ENCODE measurements at places on chromosomes 3 and 15.
A peak's percentile ranks its signal among the peaks of the same experiment; 100 is the strongest.

DNA sequence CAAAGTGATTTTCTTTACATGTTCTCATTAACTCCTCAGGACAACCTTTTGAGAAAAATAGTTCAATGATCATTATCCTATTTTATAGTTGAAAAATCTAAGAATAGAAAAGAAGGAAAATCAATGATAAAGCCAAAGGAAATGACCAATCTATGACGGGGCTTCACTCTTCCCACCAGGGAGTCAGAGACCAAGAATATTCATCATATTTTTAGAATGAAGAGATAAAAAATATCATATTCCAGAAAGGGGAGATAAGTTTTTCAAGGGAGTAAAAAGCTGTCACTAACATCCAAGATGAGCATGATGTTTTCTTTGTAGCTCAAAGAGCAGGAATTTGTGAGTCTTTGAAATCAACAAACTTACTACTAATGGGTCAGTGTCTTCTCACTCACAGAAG, 71.5 kb upstream of the LPP start:
- no peak for DNase-seq

- DNase-seq, result no peak
These were observed 163.6 kb downstream of the FAM43A start for GRCh38 chr3:194849166-194849875.

DNA sequence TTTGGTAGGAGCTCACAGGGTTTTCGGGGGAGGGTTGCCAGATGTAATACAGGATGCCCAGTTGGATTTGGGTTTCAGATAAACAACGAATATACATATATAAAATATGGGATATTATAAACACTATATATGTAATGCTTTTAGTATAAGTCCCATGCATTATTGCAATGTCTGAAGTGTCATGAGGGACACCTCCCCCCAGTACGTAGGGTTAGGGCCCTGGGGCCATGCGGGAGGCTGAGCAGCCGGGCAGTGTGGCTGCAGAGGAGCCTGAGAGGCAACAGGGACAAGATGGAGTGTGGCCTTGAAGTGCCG, 148.9 kb downstream of the SMAD6 start:
- no peak for DNase-seq

DNA sequence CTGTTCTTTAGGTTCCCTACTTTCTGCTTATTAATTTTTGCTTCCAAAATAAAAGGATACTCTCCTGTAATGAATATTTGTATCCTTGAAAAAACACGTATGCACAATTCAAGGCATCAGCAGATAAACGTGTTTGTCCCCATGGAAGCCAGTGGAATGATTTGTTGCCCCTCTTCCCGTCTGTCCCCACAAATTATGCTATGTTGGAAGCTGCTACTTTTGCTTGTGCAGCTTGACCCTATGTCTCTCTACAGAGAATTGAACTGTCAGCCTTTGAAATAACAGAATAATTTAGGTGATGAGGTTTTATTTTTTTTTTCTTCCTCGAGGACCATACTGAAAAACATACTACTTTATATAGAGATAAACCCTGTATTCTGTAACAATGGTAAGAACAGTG, 401.5 kb upstream of the GOLIM4 start:
- DNase-seq, result no peak

DNA sequence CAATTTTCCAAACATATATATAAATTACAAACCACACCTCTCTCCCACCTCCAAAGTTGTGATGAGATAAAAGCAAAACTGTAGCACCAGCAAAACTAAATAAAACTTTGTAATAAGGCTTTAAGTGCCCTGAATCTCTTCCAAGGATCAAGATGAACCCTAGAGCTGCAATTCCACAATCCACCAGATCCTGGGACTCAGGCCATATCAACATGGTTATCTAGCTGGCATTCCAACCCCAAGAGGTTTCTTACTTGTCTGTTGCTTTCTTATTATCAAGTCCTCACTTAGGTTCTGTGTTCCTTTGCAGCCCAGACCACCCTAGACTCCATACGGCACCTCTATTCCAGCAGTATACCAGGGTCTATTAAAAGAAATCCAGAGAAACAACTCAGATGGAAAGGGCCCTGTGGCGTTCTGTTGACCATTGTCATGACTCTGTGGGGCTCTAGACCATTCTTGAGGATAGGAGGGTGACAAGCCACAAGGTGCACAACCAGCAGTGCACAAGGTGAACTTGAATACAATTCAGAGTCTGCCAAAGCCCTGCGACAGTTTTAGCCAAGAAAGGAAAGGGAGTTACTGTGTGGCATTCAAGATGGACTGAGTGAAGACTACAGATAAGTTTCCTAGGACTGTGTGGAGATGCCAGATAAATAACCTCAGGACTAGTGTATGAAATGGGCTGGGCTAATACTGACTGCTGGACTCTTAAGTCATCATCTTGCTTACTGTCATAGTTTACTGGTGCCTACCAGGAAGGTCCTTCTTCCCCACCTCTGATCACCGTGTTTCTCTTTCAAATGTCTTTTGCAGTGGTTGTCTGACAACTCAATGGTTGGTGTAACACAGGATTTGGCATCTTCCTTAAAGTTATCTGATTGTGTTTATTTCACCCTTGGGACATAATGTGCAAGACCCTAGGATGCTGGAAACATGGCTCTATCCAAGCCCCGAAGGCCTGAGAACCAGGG, 27.2 kb downstream of the ACKR2 start:
- DNase-seq, result peak; percentile 52

DNA sequence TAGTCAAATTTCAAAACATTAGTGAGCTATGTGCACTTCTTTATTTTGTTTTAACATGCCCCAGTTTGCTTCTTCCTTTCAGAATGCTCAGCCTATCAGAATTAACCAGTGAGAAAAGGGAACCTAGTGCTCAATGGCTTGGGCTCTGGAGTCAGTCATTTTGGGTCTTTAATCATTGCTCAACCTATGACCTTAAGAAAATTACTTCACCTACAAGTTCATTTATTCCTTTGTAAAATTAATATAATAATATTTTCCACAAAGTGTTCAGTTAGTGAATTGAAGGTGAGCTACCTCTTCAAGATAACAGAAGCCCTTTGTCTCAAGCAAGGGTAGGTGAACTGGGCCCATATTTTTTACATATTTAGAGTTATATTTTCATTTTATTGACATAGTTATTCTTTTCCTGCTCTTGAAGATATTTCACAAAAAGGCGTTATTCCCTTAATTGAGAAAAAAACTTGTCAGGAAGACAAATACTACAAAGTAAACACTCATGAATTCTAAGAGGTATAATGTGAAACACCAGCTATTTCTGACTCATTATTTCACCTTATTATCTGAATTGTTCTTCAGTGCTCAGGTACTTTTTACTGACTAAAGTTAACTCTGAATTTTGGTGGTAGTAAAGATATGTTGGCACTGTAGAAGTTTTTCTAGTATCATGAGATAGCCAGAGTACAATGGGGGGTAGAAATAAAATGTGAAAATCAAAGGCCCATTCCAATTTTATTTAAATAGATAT, 415.5 kb downstream of the NAALADL2 start:
- DNase-seq, result no peak

- no peak for DNase-seq
These were observed 326.3 kb upstream of the ICE2 start for GRCh38 chr15:60804986-60805949.

DNA sequence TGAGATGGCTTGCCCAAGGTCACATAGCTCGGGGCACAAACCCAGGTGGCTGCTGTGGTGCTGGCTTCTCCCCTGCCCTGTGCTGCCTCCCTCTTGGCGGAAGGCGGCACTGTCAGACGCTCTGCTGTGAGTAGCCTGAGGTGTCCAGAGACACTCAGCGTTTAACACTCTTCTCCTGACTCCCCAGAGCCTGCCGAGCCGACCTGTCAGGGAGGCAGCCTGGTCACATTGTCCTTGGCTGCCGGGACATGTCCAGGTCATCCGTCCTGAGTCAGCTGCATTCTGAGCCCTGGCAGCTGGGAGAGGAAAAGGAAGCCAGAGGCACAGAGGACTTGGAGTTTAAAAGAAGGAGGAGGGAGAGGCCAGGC, 4.7 kb downstream of the LMAN1L start:
- DNase-seq, result no peak

- no peak for DNase-seq
These were observed 274.7 kb upstream of the CTNNB1 start for GRCh38 chr3:40924559-40925141.

DNA sequence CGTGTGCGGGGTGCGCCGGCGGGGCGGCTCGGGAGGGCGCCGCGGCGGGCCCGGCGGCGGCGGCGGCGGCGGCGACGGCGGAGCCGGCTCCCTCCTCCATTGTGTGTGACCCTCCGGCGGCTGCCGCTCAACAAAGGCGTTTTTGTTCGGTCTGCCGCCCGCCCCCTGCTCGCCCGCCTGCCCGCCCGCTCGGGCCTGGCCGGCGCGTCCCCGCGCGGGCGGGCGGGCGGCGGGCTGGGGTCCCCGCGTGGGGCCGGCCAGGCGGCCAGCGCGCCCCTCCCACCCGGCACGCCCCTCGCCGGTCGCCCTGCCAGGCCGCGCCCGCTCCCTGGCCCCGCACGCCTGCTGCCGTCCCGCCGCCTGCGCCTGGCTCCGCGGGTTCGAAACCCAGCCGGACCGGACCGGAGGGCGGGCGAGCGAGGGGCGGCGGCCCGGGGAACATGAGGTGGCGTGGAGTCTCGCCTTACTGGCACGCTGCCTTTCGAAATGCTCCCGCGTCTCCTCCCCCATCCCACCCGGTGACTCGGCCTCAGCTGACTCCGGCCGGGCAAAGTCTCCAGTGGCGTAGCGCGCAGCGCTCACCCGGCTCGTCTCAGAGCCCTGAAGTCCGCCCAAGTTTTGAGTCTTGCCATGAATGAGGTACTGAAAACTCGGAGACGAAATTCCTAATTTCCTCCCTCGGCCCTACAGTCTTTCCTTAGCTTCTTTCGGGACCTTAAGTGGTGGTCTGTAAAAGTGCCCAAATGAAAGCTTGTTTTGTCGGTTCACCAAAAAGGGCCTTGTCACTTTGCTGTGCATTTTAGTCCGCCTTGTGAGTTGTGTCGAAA, 588 bp downstream of the MAPK6 start:
- peak; percentile 82 for DNase-seq

GRCh38 chr3:196169836-196170240, 41.4 kb downstream of the ZDHHC19 start:
- DNase-seq, result no peak

- no peak for DNase-seq
These were observed 314.5 kb upstream of the COL8A1 start for GRCh38 chr3:99323940-99324339.

- DNase-seq, result no peak
These were observed 35.0 kb upstream of the DNAJC13 start for GRCh38 chr3:132382267-132382666.

- no peak for DNase-seq
These were observed 4.3 kb upstream of the SCG3 start for GRCh38 chr15:51677021-51677420.

- no peak for DNase-seq
These were observed 13.9 kb downstream of the OR5H15 start for GRCh38 chr3:98180319-98180890.

- DNase-seq, result no peak
These were observed 28.7 kb upstream of the ARIH1 start for GRCh38 chr15:72445426-72445825.

DNA sequence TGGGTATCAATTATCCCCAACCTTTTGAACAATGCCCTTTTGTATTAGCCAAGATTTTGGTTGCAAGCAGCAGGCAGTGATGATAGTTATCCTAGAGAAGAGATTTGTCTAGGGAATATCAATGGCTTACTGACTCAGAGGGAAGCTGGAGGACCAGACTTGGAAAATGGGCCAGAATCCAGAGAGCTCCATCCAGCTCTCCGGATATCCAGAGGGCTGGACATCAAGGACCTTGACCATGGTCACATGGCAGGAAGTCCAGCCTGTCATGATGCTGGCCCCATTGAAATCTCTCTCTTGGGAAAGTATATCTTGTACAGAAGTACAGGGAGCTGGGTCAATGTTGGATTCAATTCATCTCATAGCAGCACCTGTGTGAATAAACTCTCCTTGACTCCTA, 148.5 kb upstream of the PDZRN3 start:
- DNase-seq, result no peak

GRCh38 chr3:158936530-158937113, 134.8 kb downstream of the MFSD1 start:
- no peak for DNase-seq

DNA sequence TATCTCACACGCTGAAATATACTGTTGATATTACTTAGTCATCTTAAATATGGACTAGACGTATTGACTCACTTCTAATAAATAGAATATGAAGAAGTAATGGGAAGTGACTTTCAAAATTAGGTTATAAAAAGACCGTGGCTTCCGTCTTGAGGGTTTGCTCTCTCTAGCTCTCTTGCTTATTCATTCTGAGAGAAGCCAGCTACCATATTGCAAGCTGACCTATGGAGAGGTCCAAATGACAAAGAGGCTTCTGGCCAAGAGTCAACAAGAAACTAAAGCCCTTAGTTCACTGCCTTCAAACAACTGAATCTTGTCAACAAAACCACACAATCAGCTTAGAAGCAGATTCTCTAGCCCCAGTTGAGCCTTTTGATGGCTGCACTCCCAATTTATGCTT, 46.1 kb downstream of the SLC9C1 start:
- no peak for DNase-seq

GRCh38 chr15:88015228-88015860, 241.2 kb downstream of the NTRK3 start:
- DNase-seq, result no peak

- no peak for DNase-seq
These were observed 58.1 kb upstream of the PHLDB2 start for GRCh38 chr3:111800926-111801325.

GRCh38 chr3:185058796-185059195, 94.1 kb downstream of the C3orf70 start:
- no peak for DNase-seq

DNA sequence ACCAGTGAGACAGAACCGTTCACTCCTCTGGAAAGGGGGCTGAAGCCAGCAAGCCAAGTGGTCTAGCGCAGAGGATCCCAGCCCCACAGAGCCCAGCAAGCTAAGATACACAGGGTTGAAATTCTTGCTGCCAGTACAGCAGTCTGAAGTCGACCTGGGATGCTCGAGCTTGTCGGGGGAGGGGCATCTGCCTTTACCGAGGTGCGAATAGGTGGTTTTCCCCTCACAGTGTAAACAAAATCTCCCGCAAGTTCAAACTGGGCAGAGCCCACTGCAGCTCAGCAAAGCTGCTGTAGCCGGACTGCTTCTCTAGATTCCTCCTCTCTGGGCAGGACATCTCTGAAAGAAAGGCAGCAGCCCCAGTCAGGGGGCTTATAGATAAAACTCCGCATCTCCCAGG, 11.4 kb downstream of the CEP97 start:
- no peak for DNase-seq

DNA sequence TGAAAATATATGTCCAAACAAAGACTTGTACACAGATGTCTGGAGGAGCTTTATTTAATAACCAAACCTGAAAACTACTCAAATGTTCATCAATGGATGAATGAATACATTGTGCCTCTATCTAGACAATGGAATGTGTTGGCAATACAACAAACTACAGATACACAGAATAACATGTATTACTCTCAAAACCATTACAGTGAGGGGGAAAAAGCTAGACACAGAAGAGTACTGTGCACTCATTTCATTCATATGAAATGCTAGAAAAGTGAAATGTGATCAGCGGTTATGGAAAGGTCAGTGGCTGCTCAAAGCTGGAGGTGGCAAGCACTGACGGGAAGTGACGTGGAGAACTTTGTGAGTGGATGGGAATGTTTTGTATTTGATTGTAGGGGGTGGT, 13.2 kb downstream of the STOML1 start:
- DNase-seq, result no peak
